ENCODE measurements at places on chromosomes 16 and 17.

DNA sequence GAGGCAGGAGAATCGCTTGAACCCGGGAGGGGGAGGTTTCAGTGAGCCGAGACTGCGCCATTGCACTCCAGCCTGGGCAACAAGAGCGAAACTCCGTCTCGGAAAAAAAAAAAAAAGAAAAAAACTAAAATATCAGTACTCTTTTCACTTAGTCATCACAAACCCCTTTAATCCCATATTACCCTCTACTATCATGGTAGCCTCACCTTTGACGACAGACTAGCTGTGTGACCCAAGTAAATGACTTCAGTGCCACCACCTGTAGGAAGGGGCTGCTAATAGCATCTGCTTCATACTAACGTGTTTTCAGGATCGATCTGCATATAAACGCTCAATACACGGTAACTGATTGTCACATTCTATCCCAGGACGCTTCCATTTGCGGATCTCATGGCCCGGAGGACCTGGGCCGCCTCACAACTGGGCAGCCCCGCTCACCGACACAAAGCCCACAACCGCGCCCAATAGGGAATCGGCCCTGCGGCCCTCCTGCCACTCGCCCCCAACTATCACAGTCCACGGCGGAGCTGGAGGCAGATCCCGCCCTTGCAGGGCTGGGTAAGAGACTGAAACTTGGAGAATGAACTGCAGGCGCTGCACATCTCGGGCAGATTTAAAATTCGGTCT, 1.1 kb upstream of the ZNF263 start:
- no peak for DNase-seq

DNA sequence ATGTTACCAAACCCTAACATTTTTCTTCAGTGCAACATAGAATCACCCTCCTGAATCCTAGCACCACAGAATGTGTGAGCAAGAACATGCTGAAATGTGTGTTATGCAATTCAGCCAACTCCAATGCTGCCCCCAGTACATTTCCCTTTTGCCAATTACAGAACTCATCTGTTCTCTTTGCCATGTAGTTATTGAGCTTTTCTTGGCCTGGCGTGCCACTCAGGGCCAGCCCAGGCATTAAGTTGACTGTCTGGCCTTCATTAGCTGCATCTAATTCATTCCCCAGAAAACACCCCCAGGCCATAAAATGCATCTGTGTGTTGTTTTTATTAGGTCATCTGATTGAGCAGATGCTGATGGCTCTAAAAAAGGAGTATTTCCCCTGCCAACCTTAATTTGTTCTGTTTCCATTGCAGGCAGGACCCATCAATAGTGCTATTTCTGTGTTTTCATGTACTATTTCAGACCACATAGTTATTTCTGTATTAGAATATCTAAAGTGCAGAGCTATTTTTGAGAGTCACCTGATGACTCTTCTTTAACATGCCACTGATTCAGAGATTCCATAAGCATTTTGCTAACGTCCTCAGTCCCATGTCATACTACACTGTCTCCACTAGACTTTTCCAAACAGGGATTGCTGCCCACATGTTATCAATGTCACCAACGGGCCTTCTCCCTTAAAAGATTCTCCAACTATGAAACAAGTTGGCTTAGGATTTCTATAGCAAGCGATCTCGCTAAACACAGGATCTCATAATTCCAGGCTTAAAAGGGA, 969.7 kb downstream of the CDH11 start:
- DNase-seq: no peak

DNA sequence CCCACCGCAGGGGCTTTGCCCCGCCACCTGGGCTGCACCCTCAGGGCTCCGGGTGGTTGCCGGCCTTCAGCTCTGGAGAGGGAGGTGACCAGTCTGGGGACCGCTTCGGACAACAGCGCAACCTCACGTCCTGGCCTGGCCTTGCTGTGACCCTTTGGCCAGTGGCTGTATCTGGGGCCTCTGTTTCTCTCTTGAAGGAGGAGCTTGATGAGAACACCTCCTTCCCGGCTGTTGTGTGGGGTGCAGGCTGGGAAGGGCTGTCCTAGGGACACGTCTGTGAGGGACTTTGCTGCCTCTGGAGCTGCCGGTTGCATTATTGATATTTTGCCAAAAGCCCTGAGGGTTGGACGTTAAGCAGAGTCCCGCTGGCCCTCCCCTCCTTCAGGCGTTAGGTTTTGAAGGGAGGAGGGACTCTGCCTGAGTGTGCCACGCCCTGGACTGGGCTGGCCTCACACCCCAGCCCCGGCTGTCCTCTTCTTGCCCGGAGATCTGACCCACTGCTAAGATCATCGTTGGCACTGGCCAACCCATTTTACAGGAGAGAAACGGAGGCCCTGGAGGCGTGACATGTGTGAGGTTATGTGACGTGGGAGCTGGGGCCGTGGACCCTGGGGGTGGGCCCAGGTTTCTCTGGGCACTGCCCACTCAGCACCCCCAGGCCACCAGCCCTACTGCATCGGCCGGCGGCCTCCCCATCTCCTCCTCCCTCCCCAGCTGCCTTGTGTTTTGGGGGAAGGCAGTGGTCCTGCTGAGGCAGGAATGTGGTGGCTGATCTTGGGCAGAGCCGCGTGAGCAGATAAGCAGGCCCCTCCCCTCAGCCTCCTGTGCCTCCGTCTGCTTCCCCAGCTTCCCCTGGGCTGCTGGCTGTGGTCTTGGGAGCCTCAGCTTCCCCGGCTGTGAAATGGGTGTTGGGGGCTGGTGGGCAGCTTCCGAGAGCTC, 8.5 kb downstream of the ZFPM1 start:
- DNase-seq: no peak

GRCh38 chr17:71699907-71700306, 420.9 kb upstream of the SOX9 start:
- no peak for DNase-seq

DNA sequence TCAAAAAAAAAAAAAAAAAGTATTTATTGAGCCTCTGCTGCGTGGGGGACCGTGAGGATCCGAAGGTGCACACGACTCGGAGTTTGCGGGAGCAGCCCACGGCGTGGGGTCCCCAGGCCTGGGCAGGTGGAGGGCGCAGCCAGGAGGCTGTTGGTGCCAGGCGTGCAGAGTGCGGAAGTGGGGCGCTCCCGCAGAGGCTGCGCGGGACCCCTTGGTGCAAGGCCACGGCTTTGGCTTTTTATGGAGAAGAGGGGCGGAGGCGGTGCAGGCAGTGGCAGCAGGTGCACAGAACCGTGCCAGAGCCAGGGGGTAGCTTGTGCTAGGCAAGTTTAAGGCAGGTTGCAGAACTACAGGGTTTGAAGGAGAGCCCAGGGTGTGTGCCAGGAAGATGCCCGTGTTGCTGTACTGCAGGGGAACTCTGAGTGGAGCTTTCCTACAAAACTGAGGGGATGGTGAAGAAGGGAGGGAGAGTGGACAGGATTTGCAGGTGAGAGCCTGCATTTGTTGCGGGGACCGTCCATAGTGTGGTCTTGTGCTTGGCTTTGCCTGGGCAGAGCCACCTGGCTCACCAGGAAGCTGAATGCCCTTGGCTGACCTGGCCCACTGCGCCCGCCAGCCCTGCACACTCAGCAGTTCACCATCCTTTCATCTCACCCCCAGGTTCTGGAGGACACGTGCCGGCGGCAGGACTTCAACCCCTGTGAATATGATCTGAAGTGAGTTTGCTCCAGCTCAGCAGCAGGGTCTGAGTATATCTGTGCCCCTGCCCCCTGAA, 1.3 kb downstream of the ASPSCR1 start:
- DNase-seq: no peak

- DNase-seq: no peak
Measured at GRCh38 chr17:73847952-73848351, 203.7 kb upstream of the SDK2 start.

GRCh38 chr17:77887464-77888241, 70.8 kb upstream of the TNRC6C start:
- peak; percentile 95 for DNase-seq

- no peak for DNase-seq
Measured at GRCh38 chr16:58046054-58046881, 20.7 kb downstream of the MMP15 start.

DNA sequence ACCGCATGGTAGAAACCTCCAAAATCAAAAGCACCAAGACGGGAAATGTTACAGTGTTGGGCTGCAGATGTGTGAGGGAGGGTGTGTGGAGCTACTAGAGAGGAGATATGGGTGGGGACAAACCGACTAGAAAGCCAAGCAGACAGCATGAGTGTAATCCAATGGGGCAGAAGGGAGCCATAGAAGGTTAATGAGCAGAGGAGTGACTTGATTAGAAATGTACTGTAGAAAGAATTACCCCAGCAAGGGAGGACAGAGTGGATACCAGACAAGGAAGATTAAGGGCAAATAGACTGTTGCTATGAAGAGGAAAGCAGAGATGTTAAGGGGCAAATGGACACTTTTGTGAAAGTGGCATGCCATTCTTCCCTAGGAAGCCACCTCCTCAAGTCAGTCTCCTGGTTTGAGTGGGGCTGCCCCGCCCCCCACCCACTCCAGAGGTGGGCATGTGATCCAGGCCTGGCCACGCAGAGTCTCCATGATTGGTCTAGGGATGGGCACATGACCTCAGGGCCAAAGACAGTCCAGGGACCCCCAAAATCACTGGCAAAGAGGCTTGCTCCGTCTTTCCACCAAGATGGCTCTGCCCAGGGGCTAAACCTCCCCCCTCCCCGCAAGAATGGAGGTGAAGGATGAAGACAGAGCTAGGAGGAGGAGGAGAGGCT, 4.3 kb downstream of the COTL1 start:
- DNase-seq: no peak

- no peak for DNase-seq
Measured at GRCh38 chr17:61279476-61280145, 120.0 kb upstream of the TBX2 start.

- no peak for DNase-seq
Measured at GRCh38 chr16:87457709-87458423, 35.0 kb downstream of the ZCCHC14 start.

DNA sequence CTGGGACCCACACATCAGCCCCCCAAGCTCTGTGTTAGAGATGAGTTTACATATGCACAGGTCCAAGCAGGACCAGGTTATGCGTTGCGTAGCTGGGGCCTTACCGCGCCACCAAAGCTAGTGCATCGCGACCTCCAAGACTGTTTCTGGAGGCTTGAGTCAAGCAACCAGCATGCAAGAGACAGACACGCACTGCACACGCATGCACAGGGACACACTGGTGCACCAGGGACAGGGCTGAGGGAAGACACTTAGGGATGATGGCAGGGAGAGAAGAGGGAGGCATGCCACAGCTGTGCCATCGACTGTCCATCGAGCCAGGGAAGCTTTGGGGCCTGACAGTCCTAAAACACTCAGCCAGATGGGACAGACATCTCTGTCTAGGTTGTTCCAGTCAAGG, 72.8 kb downstream of the MYH11 start:
- DNase-seq: no peak

DNA sequence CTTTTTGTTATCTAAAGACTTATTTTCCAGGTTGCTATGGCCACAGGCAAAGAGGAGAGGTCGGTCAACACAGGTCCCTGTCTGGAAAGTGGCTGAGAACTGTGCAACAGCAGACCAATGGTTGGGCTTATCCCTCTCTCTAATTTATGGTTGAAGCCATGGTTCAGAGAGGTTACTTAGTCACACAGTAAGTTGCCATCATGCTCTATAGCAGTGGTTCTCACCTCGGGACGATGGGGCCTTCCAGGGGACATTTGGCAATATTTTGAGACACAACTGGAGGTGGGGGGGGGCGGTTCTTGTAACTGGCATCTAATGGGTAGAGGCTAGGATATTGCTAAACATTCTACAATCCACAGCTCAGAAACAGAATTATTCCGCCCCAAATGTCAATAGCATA, 842 bp upstream of the LDAF1 start:
- DNase-seq: no peak

GRCh38 chr17:27811961-27812360, 11.6 kb upstream of the NOS2 start:
- no peak for DNase-seq

DNA sequence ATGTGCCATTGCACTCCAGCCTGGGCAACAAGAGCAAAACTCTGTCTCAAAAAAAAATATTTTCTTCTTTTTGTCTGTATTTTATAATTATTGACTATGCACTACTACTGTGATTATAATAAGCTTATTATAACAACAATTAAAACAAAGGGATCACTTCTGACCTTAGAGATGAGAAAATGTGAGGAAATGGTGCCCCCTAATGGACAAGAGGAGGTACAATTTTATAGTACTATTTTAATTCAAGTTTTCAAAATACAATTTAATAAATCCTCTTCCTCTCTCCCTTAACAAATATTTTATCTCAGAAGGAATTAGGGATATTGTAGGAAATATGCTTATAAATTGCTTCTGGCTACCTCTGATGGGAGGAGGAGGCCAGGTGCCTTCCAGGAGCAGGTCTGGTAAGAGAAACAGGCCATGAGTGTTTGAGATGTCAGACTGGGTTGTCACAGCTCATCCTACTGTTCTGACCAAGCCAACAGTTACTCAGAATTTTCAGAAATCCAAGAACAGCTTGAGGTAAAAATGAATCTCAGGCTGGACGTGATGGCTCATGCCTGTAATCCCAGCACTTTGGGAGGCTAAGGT, 14.0 kb downstream of the VPS53 start:
- DNase-seq: no peak

DNA sequence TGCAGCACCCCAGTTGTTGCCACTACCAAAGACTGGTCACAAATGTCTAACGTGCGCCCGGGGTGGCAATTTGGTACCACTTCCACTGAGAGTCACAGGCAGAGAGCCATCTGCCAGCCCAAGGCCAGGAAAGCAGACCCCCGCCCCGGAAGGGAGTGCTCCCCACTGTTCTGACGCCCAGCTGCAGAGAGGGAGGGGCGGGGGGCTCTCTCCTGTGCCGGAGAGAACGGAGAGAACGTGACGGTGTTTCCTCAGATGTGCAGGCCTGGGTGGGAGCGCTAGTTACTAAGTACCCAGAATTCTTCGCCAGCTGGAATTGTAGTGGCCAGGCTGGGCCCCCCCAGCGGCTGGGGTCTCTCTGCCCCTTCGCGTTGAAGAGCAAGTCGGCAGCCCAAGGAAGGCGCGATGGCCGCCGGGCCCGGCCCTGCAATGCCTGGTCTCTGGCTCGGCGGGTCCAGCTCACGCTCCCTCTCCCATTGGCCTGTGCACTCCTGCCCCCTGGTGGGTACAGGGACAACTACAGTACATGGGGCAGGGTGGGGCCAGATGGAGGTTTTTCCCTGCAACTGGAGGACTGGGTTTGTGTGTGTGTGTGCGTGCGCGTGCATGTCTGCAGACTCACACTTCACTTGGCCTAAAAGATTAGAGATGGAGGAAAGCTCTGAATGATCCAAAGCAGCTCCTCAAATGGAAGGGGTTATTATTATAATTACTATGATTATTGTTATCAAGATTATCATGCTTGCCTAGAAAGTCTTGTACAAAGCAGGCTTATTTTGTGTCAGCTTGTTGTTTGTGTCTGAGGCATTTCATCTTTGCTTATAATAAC, 107.1 kb downstream of the AMFR start:
- DNase-seq: peak; percentile 85

DNA sequence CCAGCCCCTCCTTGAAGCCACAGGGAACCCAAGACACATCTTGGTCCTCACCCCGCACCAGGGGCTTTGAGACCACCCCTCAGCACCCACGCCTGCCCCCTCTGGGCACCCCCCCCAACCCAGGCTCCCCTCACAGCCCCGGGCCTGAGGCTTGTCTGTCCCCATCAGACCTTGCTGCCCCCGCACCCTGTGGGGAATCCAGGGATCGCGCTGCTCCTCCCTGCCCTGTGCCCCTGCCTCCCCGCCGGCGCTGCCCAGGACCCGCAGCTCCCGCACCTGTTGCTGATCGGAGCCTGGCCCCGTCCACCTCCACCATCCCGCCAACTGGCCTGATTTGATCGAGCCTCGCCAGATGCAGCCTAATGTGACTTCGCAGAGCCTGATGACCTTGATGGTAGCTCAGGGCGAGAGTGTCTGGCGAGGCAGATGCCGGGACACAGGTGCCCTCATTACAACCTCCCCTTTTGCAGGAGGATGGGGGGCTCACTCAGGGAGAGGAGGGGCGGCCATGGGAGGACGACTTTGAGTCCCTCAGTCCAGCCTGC, 29.0 kb downstream of the SLC25A10 start:
- DNase-seq: no peak

GRCh38 chr16:30892670-30893416, 1.0 kb downstream of the BCL7C start:
- DNase-seq: no peak
